CD4-positive, alpha-beta T cell treated with Interleukin-15 for 4 hours (primary cell): ENCODE measurements at places on chromosomes 5 and 9.

DNA sequence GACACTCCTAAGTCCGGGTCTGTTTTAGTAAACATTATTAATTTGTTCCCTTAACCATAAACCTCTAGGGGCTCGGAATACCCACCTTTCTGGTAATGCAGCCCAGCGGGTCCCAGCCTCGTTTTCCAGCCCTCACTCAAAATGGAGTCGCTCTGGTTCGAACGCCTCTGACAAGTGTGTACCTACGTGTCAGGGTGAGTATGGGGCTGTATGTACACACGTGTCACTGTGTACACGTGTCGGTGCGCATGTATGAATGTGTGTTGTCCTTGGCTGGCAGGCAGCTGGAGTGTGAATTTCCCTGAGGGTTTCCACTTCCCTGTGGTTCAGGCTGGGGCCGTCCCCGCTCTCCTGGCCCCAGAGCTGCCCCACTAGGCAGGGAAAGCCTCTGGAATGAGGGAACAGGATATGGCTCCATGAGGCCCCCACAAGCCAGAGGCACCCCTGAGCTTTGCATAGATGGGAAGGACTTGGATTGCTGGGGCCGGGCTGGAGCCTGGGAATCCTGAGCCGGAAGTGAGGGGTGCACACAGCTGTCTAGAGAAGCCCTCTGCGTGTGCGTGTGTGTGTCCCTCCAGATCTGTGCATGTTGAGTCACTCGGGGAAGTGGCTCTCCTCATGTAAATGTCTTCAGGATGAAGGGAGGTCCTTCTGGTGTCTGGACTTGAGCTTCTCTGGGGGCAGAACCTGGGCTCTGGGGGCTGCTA lies 160.8 kb upstream of the IER5L start:
- no peak for DNase-seq

GRCh38 chr5:25190521-25191000 lies 545.8 kb upstream of the CDH10 start:
- DNase-seq = no peak

DNA sequence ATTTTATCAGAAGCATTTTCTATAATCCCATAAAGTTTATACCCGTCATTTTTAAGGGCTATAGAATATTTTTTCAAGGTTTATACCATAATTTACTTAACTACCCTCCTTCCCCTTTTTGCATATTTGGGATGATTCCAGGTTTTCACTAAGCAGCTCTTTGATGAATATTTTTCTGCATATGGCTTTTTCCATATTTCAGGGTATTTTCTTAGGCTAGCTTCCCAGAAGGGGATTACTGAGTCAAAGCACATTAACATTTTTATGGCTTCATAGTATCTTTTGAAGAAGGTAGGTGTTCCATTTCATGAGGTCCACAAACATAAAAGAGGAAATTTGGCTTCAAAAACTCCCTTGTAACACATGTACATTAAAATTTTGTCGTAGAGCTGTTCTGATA lies 14.6 kb upstream of the COL15A1 start:
- no peak for DNase-seq

GRCh38 chr5:101720033-101720432 lies 576.1 kb downstream of the SLCO4C1 start:
- DNase-seq = no peak

- DNase-seq = peak; percentile 25
These were observed 56.0 kb downstream of the NIPAL4 start for GRCh38 chr5:157516006-157516405.
